Heart right ventricle (tissue), 16 donors: ENCODE measurements at places on chromosomes 11 and 22.

DNA sequence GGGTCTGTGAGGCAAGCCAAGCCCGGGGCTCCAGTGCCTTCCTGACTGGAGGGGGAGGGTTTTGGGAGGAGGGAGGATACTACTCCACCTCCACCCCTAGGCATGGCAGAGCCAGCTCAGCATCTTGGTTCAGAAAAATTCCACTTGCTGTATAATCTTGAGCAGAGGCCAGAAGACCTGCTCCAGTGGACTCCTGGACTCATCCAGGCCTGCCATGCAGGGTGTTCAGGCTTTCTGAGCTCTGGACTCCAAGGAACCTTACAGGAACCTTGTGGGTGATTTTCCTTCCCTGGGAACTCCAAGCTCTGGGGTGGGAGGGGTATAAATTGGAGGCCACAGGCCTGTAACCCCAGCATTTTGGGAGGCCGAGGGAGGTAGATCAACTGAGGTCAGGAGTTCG is 9.4 kb downstream of the CSDC2 start:
- no peak for DNase-seq

DNA sequence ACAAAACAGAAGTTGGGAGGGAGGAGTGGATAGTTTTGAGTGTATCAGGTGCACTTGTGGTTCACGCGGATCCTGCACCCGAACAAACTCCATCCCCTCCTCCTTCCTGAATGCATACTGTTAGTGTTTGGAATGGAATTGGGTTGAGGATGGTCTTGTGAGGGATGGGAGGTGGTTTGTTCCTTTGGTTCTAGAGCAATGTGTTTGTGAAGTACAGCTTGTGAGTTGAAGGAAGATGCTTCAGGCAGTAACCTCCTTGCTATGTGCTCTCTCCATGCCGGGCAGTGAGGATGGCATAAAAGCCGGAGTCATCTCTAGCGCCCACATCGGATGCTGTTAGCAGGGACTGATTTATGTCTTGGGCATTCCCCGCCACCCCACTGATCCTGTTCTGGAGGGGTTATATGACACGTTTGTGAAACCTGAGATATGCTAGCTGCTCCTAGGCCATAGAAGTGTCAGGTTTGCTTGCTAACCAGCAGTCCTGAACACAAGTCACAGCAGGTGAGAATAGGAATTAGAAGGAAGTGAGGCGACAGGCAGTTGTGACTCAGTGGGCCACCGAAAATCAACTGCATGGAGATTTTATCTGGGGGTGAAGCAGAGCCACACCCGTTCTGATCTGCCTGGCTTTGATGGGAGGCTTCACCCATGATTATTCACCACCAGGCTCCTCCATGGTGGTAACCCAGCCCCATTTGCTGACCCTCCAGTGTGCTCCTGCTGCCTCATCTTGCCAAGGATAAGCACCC is 2.2 kb downstream of the BCR start:
- DNase-seq = no peak

DNA sequence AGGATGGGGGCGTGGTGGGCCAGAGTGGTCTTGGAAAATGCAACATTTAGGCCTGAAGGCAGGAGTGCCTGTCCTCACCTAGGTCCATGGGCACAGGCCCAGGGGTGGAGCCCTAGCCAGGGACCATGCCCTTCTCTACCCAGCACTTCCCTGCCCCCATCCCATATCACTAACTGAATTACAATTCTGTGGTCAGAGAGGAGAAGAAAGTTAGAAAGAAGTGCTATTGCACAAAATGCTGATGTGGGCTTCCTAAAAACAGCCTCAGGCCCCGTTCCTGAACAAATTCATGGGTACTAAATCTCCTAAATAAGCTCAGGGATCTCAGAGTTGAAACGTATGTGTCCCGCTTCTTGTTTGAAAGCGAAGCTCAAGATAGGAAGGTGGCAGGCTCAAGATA is 3.5 kb upstream of the ASRGL1 start:
- DNase-seq = no peak

- no peak for DNase-seq
Measured at GRCh38 chr11:121610706-121611105, 157.9 kb upstream of the SORL1-AS1 start.

- DNase-seq = no peak
Measured at GRCh38 chr22:39814899-39815298, 78.7 kb downstream of the ENTHD1 start.

DNA sequence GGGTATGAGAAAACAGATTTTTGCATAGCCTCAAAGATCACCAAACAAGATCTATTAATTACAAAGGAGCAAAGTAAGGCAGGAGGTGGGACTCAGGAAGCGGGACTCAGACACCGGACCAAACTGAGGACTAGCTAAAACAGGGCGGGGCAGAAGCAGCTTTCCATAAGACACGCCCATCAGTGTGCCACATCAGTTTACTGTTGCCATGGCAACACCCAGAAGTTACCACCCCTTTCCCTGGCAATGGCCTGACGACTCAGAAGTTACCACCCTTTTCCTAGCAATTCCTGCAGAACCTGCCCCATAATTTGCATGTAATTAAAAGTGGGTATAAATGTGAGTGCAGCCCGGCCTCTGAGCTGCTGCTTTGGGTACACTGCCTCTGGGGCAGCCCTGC is 173.9 kb downstream of the SHANK2 start:
- no peak for DNase-seq

DNA sequence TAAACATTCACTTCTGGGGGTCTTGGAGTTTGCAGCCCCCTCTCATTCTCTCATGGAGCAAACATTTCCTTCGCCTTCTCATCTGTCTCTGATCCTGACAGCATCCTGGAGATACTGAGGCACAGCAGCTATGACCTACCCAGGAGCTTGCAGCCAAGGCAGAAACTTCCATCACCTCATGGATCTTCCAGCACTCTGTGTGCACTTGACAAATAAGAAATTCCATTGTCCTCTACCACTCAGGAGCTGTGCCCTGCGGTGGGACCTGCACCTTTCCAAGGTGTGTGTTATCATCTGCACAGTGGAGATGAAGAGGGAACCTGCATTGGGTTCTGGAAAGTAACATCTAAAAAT is 49.1 kb downstream of the GGTLC2 start:
- DNase-seq = no peak
